Activated T-cell treated with anti-CD3 and anti-CD28 coated beads, Interleukin-2, amount 50 U/mL, for 24 hours (primary cell): ENCODE measurements at places on chromosomes 4 and X.

GRCh38 chrX:66008328-66008970, 31.4 kb downstream of the VSIG4 start:
- peaks cover 51% of the 10 kb centered on the region for H3K4me1 ChIP-seq
- DNase-seq = no peak
- H3K4me3 ChIP-seq = no peak overlapping the region
- no peak overlapping the region for H3K27ac ChIP-seq

DNA sequence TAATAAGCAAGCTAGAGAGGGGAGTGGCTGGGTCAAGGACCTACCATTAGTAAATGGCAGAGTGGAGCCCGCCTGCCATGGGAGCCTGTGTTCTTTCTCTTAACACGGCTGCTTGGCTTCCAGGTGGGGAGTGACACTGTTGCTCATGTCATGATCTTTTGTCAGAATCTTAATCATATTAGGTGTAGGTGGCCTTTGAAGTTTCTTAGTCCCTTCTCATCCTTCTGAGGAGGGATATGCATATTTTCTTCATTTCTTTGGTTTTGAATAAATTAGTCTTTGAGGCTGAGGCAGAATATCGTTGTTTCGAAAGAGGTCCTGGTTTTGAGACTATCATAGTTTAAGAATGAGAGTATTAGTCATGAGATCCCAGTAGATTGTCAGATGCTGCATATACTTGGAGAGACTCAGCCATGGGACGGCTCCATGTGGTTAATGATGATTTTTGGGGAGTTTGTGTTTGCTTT, 28.9 kb downstream of the SNX25 start:
- H3K27ac ChIP-seq = peak overlapping the region; percentile 90
- no peak for DNase-seq
- peaks cover 26% of the 10 kb centered on the region for H3K4me1 ChIP-seq
- no peaks in the 10 kb centered on the region for H3K27me3 ChIP-seq
- peak overlapping the region; percentile 20 for H3K4me3 ChIP-seq
- H3K36me3 ChIP-seq = peaks cover 13% of the 10 kb centered on the region

DNA sequence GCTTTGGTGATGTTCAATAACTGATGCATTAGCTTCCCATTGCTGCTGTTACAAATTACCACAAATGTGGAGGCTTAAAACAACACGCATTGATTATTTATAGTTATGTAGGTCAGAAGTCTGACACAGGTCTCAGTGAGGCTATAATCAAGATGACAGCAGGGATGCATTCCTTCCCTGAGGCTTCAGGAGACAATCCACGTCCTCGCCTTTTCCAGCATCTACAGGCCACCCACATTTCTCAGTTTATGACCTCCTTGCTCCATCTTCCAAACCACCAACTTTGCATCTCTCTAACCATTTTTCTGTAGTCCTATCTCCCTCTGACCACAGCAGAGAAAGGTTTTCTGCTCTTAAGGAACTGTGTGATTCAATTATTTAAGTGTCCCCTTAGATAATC, 92.5 kb downstream of the GASK1B start:
- H3K27me3 ChIP-seq = no peaks in the 10 kb centered on the region
- no peak overlapping the region for H3K4me3 ChIP-seq
- H3K27ac ChIP-seq = no peak overlapping the region
- no peaks in the 10 kb centered on the region for H3K4me1 ChIP-seq
- no peaks in the 10 kb centered on the region for H3K36me3 ChIP-seq

- peak overlapping the region; percentile 92 for H3K27ac ChIP-seq
- peaks cover 28% of the 10 kb centered on the region for H3K36me3 ChIP-seq
- H3K4me3 ChIP-seq = peak overlapping the region; percentile 84
- DNase-seq = no peak
- peaks cover 47% of the 10 kb centered on the region for H3K27me3 ChIP-seq
Measured at GRCh38 chrX:78944351-78944750, 840 bp upstream of the P2RY10 start.

DNA sequence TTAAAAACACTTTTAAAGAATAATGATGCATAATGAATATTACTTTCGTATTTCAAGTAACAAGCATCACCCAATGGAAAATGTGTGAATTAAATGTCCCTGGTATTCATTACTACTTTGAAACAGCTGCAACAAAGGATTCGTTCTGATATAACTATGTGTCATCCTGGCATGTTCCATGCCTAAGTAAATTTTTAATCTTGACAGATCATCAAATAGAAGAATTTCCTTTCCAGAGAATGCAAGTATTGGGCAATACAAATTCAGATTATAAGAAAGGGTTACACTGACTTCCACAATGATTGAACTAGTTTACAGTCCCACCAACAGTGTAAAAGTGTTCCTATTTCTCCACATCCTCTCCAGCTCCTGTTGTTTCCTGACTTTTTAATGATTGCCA, 105.3 kb downstream of the SPCS3 start:
- H3K27ac ChIP-seq = no peak overlapping the region
- DNase-seq = no peak
- H3K27me3 ChIP-seq = peaks cover 6% of the 10 kb centered on the region
- H3K4me1 ChIP-seq = no peaks in the 10 kb centered on the region
- no peak overlapping the region for H3K4me3 ChIP-seq

DNA sequence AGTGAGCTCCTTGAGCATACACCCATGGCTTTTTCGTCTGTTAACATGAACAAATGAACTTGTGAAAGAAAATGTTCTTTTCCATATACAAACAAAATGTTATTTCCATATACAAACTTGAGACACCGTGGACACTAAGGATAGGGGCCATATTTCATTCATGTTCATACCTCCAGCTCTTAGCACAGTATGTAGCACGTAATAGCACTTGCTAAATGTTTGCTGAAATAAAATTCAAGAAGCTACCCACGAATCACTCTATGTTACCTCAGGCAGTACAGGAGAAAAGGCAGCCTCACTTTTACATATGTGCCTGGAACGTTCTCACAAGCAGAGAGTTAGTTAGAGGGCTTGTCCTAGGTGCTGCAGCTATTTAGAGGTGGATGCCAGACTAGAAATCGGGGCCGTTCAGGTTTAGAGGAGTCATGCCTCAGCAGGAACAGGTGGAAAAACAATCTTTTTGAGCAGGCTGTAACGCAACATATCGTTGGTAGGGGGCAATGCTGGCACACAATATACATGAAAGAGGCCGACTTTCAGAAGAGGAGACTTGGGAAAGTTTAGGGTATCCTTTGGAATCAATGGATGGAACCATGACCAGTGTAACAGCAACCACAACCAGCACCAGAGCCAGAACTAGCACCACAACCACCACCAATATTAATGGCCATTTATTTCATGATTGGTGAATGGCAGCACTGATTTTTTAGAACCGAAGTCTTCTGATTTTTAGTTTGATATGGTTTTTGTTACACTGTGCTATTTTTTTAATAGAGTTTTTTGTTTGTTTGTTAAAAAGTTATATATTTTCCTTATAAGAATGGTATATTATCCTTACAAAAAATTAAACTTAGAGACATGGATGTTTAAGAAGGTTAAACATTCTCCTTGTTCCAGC, 14.8 kb upstream of the PAQR3 start:
- no peak overlapping the region for H3K27ac ChIP-seq
- no peak overlapping the region for H3K4me3 ChIP-seq
- peaks cover 7% of the 10 kb centered on the region for H3K27me3 ChIP-seq
- no peaks in the 10 kb centered on the region for H3K36me3 ChIP-seq
- no peaks in the 10 kb centered on the region for H3K4me1 ChIP-seq

DNA sequence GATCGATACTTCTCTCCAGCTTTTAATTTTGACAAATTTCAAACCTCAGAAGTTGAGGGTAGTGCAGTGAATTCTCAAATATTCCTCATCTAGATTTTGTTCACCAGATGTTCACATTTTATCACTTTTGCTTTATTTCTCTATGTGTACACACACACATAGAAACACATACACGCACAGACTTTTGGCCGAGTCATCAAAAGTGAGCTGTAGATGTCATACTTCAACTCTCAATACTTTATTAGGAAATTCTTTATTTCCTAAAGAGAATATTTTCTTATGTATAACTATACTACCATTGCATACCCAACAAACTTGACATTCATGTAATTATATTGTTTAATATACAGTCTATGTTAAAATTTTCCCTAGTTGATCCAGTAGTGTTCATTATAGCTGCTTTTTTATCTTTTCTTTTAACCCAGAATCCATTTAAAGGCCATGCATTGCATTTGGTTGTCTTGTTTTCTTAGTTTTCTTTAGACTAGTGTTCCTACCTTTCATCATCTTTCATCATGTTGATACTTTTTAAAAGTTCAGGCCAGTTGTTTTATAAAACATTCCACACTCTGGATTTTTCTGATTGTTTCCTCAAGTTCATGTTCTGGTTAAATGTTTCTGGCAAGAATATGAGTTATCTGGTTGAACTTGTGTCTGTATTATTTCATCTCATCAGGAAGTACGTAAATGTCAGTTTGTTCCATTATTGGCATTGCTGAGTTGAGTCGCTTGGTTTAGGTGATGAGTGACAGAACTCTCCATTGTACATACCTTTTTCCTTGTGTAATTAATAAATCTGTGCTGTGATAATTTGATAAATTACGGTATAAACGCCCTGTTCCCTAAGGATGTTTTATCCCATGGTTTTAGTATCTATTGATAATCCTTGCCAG, 94.1 kb upstream of the TLR2 start:
- no peak for DNase-seq
- H3K4me3 ChIP-seq = no peak overlapping the region
- peaks cover 17% of the 10 kb centered on the region for H3K4me1 ChIP-seq
- no peaks in the 10 kb centered on the region for H3K27me3 ChIP-seq

- peak overlapping the region; percentile 65 for H3K4me3 ChIP-seq
- H3K27ac ChIP-seq = peak overlapping the region; percentile 91
- H3K27me3 ChIP-seq = peaks cover 3% of the 10 kb centered on the region
- DNase-seq = peak; percentile 72
- H3K36me3 ChIP-seq = peaks cover 11% of the 10 kb centered on the region
Measured at GRCh38 chrX:130086447-130087206, 23.7 kb downstream of the ELF4 start.

- no peak overlapping the region for H3K27ac ChIP-seq
- no peak for DNase-seq
- H3K36me3 ChIP-seq = no peaks in the 10 kb centered on the region
- peaks cover 33% of the 10 kb centered on the region for H3K4me1 ChIP-seq
Measured at GRCh38 chr4:80507507-80507906, 172.0 kb downstream of the CFAP299 start.

GRCh38 chr4:134747108-134747805, 545.7 kb upstream of the PABPC4L start:
- H3K4me1 ChIP-seq = no peaks in the 10 kb centered on the region
- no peak for DNase-seq

- no peak overlapping the region for H3K27ac ChIP-seq
- H3K36me3 ChIP-seq = no peaks in the 10 kb centered on the region
- H3K27me3 ChIP-seq = peaks cover 19% of the 10 kb centered on the region
- no peak for DNase-seq
- H3K4me1 ChIP-seq = no peaks in the 10 kb centered on the region
Measured at GRCh38 chrX:112527903-112528302, 151.8 kb downstream of the LHFPL1 start.

- H3K4me1 ChIP-seq = peaks cover 4% of the 10 kb centered on the region
- no peaks in the 10 kb centered on the region for H3K36me3 ChIP-seq
- H3K27me3 ChIP-seq = peaks cover 10% of the 10 kb centered on the region
Measured at GRCh38 chrX:23805389-23805788, 22.4 kb downstream of the SAT1 start.
